Neuronal stem cell (in vitro differentiated cells): ENCODE measurements at places on chromosomes 2 and 18.

- no peak for DNase-seq
Observed at GRCh38 chr2:134508391-134508790, 210.4 kb downstream of the TMEM163 start.

GRCh38 chr2:168926621-168927386 is 25.7 kb downstream of the G6PC2 start:
- no peak for DNase-seq

- DNase-seq: no peak
Observed at GRCh38 chr2:188726626-188727247, 247.4 kb upstream of the COL3A1 start.

- no peak for DNase-seq
Observed at GRCh38 chr2:191405546-191405945, 160.3 kb downstream of the MYO1B start.

DNA sequence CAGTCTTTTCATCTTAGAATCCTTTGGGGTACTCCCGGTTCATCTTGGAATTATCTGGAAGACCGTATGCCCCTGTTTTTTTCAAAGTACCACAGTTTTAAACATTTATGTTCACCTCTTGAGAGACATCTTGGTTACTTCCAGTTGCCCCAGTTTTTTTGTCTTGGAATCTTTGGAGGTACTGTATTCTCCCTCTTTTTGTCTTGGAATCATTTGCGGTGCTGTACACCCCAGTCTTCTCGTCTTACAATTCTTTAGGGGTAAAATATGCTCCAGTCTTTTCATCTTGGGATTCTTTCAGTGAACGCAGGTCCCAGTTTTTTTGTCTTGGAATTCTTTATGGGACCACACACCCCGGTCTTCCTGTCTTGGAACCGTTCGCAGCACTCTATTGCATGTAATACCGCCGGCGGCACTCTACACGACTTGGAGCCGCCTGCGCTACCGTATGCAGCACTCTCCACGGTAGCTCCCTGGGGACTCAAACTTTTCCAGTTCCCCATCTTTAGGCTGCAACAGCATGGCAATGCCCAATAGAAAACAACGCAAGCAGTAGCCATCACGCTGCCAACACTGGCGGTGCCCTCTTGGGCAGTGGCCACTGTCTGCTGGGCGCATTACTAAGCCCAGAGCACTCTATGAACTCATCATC is 21.2 kb upstream of the ZDBF2 start:
- no peak for DNase-seq

DNA sequence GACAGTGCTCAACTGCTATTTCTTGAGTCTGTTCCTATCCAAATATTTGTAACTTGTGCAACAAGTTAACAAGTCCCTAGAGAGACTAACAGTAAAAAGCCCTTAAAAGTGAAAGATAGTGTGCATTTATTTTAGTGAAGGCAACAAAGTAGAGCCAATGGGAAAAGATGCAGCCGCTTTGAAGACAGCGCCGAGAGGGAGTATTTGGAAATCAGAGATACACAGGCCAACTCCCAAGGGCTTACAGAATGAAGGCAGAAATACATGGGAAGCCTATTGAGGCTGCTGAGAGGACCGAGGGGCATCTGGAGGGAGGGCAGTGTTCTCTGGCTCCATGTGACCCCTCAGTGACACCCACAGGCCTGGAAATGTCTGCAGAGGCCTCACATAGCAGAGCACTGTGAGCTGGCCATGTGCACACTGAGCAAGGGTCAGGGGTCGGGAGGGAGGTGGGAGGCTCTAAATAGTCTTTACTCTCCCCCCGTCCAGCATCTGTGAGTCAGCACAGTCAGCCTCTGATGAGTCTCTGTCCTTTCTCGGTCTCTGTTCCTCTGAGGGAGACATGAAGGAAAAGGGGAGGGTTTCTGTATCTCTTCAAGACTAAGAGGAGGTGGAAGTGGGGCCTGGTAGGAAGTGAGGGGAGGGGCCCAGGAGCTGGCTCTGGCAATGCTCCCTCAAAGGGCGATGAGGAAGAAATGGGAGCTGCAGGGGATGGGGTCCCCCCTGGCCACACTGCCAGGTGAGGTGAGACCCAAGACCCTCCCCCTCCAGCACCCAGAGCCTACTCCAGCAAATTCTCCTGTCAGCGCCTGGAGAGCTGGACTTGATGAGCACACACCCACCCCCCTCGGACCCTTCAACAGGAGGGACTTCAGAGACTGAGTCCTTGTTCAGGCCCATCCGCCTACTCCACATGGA is 133.6 kb downstream of the SP3 start:
- DNase-seq: peak; percentile 14

DNA sequence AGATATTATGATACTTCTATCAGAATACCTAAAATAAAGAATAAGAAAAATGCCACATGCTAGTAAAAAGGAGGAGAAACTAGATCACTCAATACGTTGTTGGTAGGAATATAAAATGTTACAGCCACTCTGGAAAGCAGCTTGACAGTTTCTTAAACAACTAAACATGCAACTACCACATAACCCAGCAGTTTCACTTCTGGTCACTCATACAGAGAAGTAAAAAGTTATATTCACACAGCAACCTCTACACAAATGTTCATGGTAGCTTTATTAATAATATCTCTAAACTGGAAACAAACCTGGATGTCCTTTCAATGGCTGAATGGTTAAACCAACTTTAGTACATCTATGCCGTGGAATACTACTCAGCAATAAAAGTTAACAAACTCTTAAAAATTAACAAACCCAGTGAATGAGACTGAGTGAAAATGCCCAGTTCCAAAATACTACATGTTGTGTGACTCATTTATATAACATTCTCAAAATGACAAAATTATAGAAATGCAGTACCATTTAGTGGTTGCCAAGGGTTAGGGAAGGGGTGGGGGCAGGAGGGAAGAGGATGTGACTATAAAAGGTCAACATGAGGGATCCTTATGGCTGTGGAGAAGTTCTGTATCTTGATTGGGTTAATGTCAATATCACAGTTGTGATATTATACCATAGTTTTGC is 124.1 kb downstream of the MMADHC start:
- DNase-seq: no peak

- DNase-seq: no peak
Observed at GRCh38 chr18:70450426-70451253, 161.8 kb downstream of the SOCS6 start.

DNA sequence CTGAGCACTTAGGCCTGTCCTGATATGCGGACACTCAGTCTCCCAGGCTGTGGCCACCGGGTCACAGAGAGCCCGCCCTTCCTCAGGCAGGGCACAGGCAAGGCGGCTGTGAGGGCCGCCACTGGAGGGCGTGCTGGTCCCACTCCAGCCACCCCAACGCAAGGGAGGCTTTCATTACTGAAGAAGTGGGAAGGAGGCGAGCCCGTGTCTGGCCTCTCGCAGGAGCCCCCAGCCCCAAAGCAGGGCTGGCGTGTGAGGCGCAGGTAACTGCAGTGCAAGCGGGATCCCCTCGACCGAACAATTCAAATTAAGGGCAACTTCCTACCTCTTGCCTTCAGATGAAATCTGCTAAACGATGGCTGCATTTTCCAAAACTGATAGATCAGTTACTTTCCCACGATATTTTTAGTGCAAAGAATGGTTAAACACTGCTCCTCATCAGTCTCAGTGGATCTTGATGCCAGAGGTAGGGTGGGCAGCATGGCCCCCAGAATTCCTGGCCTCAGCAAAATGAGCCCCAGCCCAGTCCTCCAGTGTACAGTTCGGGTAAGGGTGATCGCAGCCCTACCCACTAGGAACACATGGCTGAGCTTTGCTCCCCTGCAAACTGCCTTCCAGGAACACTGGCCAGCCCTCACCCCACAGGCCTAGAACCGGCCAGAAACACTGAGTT is 97.2 kb downstream of the SEPTIN10 start:
- DNase-seq: peak; percentile 54

DNA sequence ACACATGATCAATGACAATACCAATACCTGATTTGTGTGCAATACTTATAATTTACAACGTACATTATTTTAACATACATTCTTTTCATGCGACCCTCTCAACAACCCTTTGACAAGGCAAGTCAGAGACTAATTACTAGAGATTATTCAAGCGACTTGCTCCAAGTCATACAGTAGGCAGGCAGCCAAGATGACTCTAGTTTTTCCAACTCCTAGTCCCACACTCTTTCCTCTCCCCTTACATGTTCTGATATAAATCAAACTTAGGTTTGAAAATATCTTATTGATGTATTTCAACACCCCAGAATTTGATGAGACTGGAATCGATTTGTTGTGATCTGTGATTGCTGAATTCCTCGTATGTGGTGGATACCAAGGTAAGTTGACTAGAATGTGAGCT is 8.0 kb upstream of the CYP27C1 start:
- DNase-seq: no peak

GRCh38 chr2:202278944-202279343 is 13.4 kb downstream of the NOP58 start:
- DNase-seq: no peak

DNA sequence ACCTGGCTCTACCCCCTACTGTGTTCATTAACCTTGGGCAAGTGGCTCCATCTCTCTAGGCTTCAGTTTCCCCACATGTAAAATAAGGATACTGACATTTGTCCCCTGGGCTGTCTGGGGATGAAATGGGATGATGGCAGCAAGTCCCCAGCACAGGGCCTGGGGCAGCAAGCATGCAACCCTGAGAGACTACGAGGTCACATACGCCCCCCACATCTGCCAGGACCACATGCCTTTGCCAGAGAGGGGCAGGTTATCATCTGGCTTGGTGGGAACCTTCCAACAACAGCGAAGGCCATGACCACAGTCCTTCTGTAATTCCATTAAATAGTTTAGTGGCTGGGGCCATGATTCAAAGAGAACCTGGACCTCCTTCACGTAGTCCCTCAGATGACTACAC is 145.9 kb upstream of the REV1 start:
- no peak for DNase-seq

- no peak for DNase-seq
Observed at GRCh38 chr2:6827566-6828298, 38.0 kb downstream of the CMPK2 start.
